ENCODE measurements at places on chromosomes 2 and 18. TPM values are rescaled to one million over a fixed set of nuclear protein-coding genes. Genes with fewer than 3 reads are reported as not detected.
A peak's percentile ranks its signal among the peaks of the same experiment; 100 is the strongest.

DNA sequence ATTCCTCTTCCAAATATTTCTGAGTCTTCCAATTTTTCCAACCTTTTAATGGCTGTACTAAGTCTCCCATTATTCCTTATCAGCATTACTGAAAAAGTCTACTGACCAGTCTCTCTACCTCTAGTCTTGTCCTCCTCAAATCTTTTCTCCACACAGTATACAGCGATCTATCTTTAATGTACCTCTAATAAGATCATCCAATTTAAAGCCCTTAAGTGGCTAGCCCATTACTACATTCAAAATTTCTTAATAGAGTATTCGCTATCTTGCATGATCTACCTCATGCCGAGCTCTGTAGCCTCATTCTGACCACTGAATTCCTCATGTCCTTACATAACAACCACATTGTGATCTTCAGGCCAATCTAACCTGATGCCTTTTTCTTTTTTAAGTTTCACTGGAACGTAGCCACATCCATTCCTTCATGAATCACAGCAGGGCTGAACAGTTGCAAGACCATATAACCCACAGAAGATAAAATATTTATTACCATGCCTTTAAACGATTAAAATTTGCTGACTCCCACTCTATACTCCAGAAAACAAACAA, 57.9 kb downstream of the SLC66A3 start:
- H3K27me3 ChIP-seq, result no peaks in the 10 kb centered on the region
- no peak overlapping the region for H3K4me3 ChIP-seq
- H3K36me3 ChIP-seq, result peaks cover 27% of the 10 kb centered on the region

DNA sequence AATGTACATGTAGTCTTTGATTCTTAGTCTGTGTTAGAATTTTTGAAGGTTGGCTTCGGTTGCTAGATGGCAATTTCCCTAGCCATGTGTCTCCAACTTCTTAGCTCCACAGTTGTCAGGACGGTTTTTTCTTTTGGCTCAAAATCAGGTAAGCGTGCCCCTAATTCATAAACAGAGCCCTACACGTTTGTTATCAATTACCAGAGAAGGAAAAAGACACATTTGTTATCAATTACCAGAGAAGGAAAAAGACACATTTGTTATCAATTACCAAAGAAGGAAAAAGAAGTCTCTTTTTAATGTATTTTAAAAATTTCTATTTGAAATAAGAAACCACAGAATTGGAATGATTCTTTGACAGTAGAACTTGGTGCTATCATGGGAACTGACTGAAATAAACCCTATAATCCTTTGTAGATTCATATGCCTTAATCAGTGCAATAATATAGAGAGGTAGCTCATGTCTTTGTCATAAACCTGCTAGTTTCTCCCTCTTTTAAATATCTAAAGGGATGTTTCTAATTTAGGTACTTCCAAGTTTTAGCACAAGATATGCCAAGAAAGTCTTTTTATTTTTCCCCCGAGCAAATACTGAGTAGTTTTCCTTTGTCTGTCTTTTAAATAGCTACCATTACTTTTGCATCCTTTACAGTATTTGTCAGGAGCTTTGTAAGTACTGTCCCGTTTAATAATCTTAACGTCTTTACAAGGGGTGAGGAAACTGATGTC, 35.9 kb downstream of the CAMKMT start:
- H3K27me3 ChIP-seq, result no peaks in the 10 kb centered on the region

GRCh38 chr2:182359990-182360662, 66.7 kb downstream of the PDE1A start:
- no peaks in the 10 kb centered on the region for H3K27me3 ChIP-seq
- H3K36me3 ChIP-seq, result no peaks in the 10 kb centered on the region
- no peak for DNase-seq

- H3K27me3 ChIP-seq, result no peaks in the 10 kb centered on the region
- H3K36me3 ChIP-seq, result no peaks in the 10 kb centered on the region
- no peak for DNase-seq
These were observed 35.6 kb downstream of the FBXO48 start for GRCh38 chr2:68431316-68431972.

DNA sequence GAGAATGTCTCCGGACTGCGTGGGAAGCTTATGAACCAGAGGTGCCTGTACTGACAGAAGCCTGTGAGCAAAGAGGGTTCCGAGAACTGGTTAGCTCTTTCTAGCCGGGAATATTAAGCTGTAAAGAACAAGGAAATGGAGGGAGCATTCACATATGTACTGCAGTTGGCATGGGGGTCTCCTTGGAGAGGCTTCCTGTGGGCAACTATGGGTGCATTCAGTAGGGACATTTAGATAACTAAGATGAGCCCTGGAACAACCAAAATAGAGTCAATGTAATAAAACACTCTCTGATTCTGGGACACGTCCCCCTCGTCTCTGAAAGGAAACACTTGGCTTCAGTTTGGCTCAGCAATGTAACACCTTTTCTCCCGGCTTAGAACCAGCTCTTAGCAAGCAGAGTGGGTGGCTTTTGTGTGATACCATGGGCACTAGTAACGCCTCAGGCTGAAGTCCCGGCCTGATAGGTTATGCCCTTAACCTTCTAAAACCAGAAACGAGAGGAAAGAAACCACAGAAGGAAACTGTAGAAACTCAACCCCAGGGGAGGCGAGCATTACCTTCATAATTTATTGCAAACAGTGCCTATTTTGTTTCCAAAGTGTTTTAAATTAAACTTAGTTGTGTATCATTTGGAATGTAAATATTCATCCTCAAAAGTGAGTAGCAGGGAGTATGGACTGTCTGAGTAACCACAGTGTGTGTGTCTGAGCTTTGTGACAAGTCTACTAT, 48.8 kb upstream of the LPIN2 start:
- no peak overlapping the region for H3K4me3 ChIP-seq
- peak overlapping the region; percentile 3 for H3K27ac ChIP-seq
- no peaks in the 10 kb centered on the region for H3K27me3 ChIP-seq
- no peak for DNase-seq
- H3K36me3 ChIP-seq, result no peaks in the 10 kb centered on the region
- peaks cover 38% of the 10 kb centered on the region for H3K4me1 ChIP-seq

- no peaks in the 10 kb centered on the region for H3K27me3 ChIP-seq
- peak overlapping the region; percentile 94 for H3K27ac ChIP-seq
- peak overlapping the region; percentile 75 for H3K4me3 ChIP-seq
- H3K4me1 ChIP-seq, result peaks cover 55% of the 10 kb centered on the region
- no peaks in the 10 kb centered on the region for H3K36me3 ChIP-seq
- no peak for DNase-seq
These were observed 155.6 kb upstream of the HAAO start for GRCh38 chr2:42947809-42948600.

DNA sequence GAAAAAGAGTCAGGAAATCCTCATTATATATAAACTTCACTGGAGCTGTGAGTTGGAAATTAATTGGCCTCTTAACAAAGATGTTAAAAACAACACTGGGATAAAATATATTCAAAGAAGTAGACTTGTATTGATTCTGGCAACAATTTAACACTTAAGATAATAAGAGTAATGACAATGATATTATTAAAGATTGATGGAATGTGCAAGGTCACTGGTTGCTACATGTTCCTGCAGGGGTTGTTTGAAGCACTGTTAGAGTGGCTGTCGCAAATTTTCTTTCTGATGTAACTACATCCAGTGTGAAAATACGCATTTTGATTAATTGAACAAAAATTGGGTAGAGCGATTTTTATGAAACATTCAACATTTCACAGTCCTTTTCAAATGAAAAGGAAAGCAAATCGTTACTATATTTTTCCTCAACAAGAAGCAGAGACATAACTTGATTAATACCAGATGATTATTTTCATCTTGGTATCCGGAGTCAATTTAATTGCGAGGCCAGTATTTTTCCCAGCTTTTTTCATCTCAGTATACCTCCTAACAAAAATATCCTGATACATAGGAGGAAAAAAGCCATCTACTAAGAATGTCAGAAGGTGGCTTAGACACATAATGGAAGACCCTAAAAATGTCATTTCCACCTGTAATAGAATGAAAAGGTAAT, 6.1 kb downstream of the PTGR3 start:
- no peak for DNase-seq
- H3K27ac ChIP-seq, result no peak overlapping the region
- H3K36me3 ChIP-seq, result no peaks in the 10 kb centered on the region
- no peak overlapping the region for H3K4me3 ChIP-seq
- peaks cover 26% of the 10 kb centered on the region for H3K4me1 ChIP-seq
- peaks cover 10% of the 10 kb centered on the region for H3K27me3 ChIP-seq

GRCh38 chr2:39338502-39338901, 94.7 kb upstream of the CDKL4 start:
- no peak for DNase-seq
- no peak overlapping the region for H3K27ac ChIP-seq
- H3K4me3 ChIP-seq, result no peak overlapping the region

DNA sequence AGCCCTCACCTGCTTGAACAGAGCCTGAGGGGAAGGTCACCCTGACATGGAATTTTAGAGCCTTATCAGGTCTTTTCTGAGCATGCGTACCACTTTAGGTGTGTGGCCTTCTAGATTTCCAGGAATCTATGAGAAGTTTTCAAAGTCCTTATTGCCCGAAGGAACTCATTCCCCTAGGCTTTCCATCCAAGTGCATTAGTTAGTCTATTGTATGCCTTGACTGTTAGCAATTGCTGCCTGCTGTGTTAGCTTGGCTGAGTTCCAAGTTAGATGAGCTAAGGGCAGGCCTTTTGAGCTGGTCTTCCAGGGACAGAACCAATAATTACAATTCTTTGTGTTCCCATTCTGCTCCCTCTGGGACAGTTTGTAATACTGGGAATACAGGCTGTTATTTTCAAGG, 30.8 kb upstream of the PUM2 start:
- H3K27me3 ChIP-seq, result peaks cover 14% of the 10 kb centered on the region
- no peak overlapping the region for H3K4me3 ChIP-seq
- no peak for DNase-seq
- no peak overlapping the region for H3K27ac ChIP-seq

GRCh38 chr2:209547726-209548125, 123.9 kb downstream of the MAP2 start:
- H3K4me3 ChIP-seq, result no peak overlapping the region
- no peak for DNase-seq
- H3K36me3 ChIP-seq, result no peaks in the 10 kb centered on the region
- peaks cover 7% of the 10 kb centered on the region for H3K4me1 ChIP-seq
- H3K27me3 ChIP-seq, result no peaks in the 10 kb centered on the region
- no peak overlapping the region for H3K27ac ChIP-seq

- no peak for DNase-seq
- peaks cover 30% of the 10 kb centered on the region for H3K36me3 ChIP-seq
- no peaks in the 10 kb centered on the region for H3K4me1 ChIP-seq
- H3K4me3 ChIP-seq, result no peak overlapping the region
- no peaks in the 10 kb centered on the region for H3K27me3 ChIP-seq
- H3K27ac ChIP-seq, result no peak overlapping the region
These were observed 423.4 kb downstream of the ZEB2 start for GRCh38 chr2:144096531-144096930.

DNA sequence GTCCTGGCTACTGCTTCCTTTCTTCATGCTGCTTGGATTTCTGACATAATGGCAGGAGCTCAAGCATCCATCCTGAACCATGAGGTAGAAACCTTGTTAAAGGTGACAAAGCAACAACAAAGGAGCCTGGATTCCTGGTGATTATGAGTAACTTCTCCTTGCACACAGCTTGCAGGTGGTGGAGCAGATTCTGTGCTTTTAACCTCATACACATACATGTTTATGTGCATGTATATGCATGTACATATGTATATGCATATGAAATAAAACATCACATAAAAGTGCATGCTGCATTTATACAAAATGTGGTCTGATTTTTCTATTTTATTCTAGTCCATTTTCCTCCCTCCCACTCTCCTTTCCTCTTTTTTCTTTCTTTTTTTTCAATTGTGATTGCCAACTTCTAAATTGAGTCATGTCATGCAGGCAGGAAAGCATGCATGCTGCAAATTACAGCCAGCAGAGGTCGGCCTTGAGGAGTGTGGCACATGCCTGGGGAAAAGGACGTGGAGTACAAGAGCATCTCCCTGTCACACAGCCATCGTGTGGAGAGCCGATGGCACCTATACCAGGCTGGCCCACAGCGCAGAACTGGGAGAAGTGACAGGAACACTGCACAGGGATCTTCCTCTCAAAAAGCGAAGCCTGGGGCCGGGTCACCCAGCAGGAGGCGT, 17.9 kb downstream of the LCT start:
- H3K27me3 ChIP-seq, result no peaks in the 10 kb centered on the region
- H3K36me3 ChIP-seq, result peaks cover 8% of the 10 kb centered on the region
- no peak overlapping the region for H3K4me3 ChIP-seq
- DNase-seq, result no peak

DNA sequence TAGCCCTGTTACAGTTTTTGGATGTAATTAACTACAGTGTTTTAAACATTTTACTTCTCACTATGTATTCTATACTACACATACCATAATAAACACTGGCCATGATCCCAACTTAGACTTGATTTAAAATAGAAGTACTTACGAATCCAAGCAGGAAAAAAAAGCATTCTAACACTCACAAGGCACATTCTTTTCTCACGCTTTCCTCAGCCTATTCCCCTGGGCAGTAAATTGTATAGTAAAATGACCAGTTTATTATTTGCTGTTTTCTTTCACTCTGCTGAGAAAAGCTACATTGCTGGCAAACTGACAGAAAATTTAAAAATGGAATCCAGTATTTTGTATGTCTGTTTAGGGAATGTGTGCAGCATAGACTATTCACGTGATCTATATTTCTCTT, 2.8 kb upstream of the TANC1 start:
- DNase-seq, result no peak
- peaks cover 21% of the 10 kb centered on the region for H3K4me1 ChIP-seq
- H3K27me3 ChIP-seq, result peaks cover 34% of the 10 kb centered on the region
- no peak overlapping the region for H3K4me3 ChIP-seq
- H3K27ac ChIP-seq, result no peak overlapping the region
- no peaks in the 10 kb centered on the region for H3K36me3 ChIP-seq

- no peak for DNase-seq
- H3K27ac ChIP-seq, result no peak overlapping the region
- no peak overlapping the region for H3K4me3 ChIP-seq
- H3K4me1 ChIP-seq, result no peaks in the 10 kb centered on the region
- peaks cover 17% of the 10 kb centered on the region for H3K27me3 ChIP-seq
- no peaks in the 10 kb centered on the region for H3K36me3 ChIP-seq
These were observed 377.1 kb downstream of the TNS1 start for GRCh38 chr2:217625557-217626169.

- no peak overlapping the region for H3K4me3 ChIP-seq
- H3K4me1 ChIP-seq, result peaks cover 4% of the 10 kb centered on the region
- H3K27ac ChIP-seq, result no peak overlapping the region
- peaks cover 28% of the 10 kb centered on the region for H3K27me3 ChIP-seq
These were observed 19.5 kb downstream of the B3GNT7 start for GRCh38 chr2:231415029-231415428.

DNA sequence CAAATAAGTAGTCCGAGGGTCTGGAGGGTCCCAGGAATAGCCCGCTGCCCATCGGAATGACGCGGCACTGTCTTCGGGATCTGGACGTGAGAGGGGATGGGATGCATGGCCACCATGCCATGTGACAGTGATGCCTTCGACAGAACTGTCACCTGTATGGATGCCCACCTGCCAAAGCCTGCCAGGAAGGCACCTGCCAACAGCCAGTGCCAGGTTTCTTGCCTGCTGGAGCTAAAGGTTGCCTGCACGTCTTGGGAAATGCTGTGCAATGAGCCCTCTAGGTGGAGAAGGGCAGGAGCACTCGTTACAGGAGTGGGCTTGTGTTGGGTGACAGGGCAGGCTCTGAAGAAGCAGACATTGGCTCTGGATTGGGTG, 20.5 kb downstream of the GPR35 start:
- no peaks in the 10 kb centered on the region for H3K36me3 ChIP-seq
- no peak for DNase-seq
- H3K4me1 ChIP-seq, result no peaks in the 10 kb centered on the region
- H3K27me3 ChIP-seq, result peaks cover 11% of the 10 kb centered on the region

The RASGRP3 gene
- polyA plus RNA-seq, result 111 TPM

The GPC1 gene
- polyA plus RNA-seq, result 0.12 TPM

The RAB12 gene
- polyA plus RNA-seq, result not detected

The RAB17 gene
- polyA plus RNA-seq, result not detected

The MBOAT2 gene
- 1.5 TPM for polyA plus RNA-seq

Measured in naive B cell (primary cell).